Hippocampal formation (tissue), 2 donors: ENCODE measurements at places on chromosomes 5 and 9.

DNA sequence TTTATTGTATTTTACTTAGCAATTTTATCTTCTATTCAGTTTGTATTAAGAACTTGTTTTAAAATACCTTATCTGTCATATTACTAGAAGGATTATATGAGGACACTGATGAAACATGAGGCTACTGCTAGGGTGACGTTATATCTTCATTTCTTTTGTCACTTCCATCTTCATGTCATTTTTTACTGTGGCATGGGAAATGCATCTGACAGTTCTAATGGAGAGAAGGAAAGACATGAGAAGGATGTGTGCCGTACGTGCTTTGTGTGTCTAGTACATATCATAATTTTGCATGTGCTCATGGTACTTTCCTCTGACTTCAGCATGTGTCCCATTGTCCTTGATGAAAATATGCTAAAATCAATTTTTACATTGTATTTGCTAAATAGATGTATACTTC, 258.2 kb downstream of the PTPRD start:
- DNase-seq: no peak

DNA sequence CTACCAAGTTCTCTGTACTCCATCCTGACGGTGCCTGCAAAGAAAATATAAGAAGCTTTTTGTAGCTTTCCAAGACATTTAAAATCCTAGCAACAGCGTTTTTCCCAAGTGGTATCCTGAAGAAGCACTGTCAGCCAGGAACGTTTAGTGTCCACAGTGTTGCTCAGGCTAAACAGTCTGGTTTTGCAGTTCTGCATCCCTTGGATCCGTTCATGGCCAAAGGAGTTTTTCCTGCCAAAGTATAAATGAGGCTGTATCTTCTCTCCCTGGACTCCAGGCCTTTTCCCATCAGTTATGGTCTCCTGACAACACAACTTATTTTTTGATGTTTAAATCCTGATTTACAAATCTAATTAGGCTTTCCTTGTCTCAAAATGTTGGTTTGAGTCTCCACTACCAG, 925.8 kb downstream of the TLE1 start:
- DNase-seq: no peak

DNA sequence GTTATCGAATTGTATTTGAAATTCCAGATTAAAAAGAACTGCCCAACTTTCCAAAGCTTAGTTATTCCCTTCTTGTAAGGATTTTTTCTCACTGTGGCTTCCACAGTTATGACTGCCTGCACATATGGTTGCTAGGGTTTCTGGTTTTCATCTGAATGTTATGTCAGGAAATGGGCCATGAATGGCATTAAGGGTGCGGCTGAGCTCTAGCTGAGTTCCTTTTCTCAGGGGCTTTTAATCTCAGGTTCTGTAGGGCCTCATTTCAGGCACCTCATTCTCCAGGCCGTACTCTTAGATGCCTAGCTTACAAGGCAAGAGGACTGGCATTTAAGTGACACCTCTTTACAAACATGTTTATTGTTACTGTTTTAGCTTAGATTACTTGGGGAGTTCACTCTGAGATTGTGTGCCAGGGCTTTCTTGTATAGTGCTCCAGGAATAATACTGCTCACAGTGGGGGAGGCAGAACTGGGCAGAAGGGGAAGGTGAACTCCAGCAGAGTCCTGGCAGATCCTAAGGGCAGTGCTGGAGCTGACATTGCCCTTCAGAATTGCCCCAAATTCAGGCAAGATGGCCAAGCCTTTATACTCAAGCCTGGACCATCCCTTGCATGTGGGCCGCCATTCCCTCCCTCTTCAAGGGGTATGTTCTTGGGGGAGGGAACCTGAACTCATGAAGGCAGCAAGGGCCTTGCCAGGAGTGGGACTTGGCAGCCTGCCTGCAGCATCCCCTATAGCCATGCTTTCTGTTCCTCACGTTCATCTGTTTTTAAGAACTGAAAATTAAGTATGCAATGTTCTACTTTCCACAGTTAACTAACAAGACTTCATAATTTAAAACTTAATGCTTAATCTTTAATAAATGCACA, 111.5 kb downstream of the KDM4C start:
- DNase-seq: no peak

DNA sequence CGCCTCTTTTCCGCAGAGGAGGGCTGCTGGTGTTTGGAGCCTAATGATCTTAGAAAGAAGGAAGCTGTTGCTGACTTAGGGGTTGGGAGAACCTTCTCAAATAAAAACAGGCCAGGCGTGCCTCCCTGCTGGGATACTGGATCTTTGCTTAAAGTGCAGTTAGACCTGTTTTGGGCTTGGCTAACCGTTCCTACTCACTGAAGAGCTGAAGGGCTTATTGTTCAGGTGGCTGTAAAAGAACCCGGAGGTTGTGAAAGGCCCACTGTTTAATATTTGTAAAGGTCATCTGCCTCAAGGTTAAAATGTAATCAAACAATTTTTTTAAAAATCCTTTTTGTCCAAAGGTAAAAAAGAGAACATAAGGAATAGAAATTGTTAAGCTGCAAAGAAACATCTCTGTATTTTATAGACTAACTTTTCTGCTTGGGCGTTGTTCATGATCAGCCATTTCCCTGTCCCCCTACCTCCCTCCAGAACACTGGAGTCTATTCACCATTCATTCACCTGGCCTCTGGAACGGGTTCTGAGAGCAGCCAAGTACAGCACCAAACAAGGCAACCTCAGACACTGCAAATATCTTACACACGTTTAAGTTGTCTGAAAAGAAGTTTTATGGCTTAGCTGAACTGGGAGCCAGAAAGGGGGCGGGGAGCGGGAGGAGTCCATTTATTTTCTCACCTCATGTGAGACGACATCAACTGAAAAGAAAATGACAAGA, 18.6 kb upstream of the MTMR12 start:
- no peak for DNase-seq

GRCh38 chr9:104575456-104575855, 6.5 kb downstream of the OR13C8 start:
- DNase-seq: no peak

GRCh38 chr9:97632248-97632984, 752 bp downstream of the TSTD2 start:
- DNase-seq: no peak

- DNase-seq: no peak
These were observed 94.3 kb upstream of the NIPAL4 start for GRCh38 chr5:157365732-157366131.

DNA sequence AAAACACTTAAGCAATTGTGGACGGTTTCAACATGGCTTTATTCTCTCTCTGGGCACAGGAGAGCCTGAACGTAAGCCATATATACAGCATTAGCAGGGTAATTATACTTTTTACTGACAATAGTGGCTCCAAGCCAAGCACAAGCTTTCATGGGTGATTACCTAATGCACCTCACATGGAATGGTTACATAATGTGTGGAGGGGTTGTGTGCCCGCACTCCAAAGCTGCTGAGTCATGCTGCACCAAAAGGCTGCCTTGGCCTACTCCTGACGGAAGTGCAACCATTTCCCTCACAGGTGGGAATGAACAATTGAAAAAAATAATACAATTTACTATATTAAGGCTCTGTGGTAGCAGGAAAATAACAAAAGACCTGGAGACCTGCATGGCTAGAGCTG, 86.5 kb upstream of the ATP10B start:
- no peak for DNase-seq

DNA sequence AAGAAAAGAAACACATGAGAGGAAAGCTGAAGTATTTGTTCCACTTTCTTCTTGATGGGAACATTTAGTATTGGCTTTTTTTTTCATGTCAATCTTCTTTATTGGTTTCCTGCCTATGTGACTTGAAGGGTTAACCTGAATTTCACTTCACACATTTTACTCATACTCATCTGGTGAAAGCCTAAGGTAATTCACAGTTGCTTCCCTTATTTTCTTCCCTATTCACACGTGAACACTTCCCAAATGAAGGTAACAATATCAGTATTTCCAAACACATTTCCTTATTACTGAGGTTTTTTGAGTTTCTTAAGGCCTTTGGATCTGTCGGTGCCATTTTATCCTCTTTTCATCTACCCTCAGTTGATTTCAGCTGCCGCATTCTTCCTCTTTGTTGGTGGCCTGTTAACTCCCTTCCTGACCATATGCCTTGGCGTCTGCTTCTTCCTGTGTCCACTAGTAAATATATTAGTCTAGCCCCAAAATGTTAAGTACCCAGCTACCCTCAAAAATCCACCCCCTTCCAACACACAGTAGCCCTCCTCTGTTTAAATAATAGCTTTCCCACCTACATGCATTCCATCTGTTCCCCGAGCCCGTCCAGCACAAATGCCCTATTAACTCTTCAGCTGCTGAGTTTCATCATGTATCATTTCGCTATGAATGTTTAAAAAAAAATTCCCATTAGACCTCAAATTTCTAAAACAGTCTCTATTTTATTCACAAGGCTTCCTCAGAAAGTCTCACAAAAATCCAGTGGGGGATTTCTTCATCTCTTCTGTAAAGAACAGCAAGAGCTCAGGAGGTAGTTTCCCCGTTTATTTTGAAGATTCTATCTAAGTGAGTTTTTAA, 97.3 kb downstream of the USP20 start:
- no peak for DNase-seq

- no peak for DNase-seq
These were observed 240.3 kb downstream of the ARRDC3 start for GRCh38 chr5:91142819-91143218.

DNA sequence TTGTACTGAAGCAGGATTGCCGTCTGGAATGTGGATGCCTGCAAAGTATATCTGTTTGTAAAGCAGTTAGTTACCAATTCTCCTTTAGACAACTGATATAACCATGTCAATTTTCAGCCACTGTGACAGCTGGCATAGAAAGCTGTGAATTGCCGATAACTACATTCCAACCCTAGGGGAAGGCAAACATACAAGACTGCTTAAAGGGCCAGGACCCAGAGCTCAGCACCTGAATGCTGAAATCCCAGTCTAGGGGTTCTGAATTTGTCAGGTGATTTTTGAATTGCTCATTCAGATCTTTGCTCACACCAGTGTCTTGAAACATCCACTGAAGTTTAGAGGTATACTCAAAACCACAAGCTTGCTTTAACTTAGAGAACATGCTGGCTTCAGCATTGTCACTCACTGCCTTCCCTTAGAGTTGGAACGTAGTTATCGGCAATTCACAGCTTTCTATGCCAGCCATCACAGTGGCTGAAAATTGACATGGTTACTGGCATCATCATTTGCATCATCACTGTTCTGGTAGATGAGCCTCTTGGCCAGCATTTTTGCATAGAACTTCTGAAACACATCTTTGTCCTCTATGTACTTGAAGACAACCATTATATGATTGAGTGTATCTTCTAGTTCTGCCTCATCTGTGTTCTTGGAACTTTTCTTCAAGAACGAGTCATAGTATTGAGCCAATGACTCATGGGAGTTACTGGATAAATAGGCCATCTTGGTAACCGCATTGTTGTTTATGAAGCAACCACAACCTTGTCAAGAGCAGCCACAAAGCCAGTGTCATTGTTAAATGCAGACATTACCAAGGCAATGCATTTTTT, 82.1 kb downstream of the CCDC192 start:
- DNase-seq: no peak

- no peak for DNase-seq
These were observed 375.1 kb downstream of the SPATA31D1 start for GRCh38 chr9:82363682-82364081.

- no peak for DNase-seq
These were observed 165.0 kb downstream of the TMEM232 start for GRCh38 chr5:110561510-110561909.

DNA sequence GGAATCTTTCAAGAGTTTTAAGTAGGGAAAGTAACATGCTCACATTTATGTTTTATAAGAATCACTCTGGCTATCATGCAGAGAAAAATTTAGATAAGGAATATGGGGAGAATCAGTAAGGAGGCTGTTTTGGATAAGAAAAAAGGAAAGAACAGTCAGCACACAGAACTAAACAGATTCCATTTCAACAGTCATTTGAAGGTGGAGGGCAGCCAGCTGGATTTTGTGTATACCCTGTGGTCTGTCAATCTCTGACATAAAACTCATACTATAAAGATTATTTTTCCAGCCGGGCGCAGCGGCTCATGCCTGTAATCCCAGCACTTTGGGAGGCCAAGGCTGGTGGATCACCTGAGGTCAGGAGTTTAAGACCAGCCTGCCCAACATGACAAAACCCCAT, 64.2 kb downstream of the PCA3 start:
- no peak for DNase-seq

- DNase-seq: no peak
These were observed 592.6 kb downstream of the PDE4D start for GRCh38 chr5:59300930-59301329.

GRCh38 chr5:136240894-136241293, 47.9 kb upstream of the SMIM32 start:
- no peak for DNase-seq

- DNase-seq: no peak
These were observed 32.8 kb upstream of the PIP5K1B start for GRCh38 chr9:68672215-68672614.
